GM13977 (cell line): ENCODE measurements at places on chromosomes 1 and 21.

DNA sequence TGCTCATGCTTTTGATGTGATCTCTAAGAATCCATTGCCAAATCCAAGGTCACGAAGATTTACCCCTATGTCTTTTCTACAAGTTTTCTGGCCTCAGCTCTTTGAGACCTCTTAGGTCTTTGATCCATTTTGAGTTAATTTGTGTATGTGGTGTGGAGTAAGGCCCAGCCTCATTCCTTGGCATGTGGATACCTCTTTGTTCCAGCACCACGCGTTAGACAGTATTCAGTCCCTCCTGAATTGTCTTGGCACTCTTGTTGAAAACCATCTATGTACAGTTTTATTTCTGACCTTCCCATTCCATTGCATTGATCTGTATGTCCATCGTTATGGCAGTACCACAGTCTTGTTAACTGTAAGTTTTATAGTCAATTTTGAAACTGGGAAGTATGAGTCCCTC is 8.0 kb upstream of the FTCD start:
- DNase-seq: no peak

GRCh38 chr21:43362321-43362791 is 64.6 kb downstream of the SIK1 start:
- peak; percentile 71 for DNase-seq

DNA sequence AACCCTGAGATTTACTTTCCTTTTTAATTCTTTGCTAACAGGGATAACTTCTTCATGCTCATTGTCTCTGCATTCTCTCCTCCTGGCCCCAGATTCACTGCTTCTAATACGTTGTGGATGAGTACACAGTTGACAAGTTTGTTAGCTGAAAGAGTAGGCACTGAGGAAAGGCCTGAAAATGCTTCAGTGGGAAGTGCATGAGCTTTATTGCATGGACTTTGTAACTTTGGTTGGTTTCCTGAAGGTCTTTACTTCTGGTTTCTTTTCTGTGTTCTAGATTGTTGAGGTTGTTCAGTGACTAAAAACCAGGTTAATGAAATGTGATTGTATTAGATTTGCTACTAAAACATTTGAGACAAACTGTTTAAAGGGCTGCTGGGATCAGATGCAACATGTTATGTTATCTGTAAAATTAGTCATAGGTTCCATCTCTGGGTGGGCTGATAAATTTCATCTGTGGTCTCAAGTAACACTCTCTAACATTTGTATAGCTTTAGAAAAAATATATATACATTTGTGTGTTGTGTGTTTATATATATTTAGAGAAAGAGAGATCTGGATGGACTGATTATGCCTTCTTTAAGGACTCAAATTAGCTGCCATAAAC is 19.1 kb downstream of the LRIG2 start:
- no peak for DNase-seq

- no peak for DNase-seq
Measured at GRCh38 chr1:204272505-204272904, 58.7 kb upstream of the GOLT1A start.

GRCh38 chr21:44815852-44816628 is 1.8 kb downstream of the SUMO3 start:
- DNase-seq: no peak

- no peak for DNase-seq
Measured at GRCh38 chr1:76381450-76382097, 307.0 kb downstream of the ST6GALNAC3 start.
